ENCODE measurements at places on chromosomes 6 and 20.

DNA sequence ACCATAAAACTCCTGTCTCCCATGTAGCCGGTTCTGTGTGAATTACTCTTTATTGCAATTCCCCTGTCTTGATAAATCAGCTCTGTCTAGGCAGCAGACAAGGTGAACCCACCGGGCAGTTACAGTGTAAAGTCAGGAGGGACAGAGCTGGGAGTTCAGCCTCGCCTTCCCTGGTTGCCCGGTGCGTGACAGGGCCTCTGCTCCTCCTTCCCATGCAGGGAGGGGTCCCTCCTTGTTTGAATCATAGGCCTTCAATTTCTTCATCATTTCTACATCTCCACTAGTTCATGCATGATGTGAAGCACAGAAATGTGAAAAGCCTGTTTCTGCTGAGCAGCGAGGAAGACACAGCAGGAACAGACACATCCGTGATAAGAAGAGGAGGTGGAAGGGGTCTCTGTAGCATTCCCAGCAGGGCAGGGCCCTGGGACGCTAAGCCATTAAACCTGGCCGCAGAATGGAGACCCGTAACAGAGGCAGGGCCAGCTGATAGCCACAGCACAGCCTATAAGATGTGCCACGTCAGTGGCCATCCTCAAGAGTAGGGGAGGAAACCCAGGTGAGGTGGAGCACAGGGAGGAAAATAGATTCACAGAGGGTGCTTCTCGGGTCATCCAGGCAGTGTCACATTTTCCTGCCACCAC, 106.7 kb upstream of the CST7 start:
- DNase-seq, result no peak

DNA sequence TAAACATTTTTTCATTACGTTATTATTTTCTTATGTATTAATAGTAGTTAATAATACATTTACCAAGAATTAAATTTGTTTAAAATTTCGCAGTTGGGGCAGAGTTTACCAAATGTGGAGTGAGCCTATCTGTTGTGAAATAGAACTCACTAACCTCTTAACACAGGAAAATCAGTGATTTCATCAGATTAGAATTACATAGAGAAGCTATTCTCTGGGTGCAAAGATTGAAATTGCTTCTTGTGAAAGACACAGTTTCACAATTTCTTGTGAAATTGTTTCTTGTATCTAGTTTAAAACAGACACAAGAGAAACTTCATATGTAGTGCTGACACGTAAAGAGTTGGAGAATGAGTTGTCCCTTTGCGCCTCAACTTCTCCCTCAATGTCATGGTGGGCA, 69.4 kb upstream of the PRL start:
- DNase-seq, result no peak

DNA sequence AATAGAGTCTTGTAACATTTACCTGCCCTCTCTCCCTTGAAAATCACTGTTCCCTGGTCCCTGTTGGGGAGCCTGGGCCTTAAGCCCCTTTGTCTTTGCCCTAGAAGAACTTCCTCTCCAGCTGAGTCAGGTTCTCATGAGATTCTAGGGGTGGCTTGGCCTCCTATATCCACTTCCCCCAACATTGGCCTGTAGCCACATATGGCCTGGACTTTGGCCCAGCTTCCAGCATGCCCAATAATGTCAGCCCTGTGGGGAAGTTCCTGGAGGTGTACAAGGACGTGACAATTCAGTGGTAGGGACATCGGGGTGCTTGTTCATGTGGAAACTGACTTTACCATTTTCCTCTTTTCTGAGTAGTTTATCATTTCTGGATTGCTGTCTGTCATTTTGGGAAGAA, 17.2 kb upstream of the MAS1L start:
- no peak for DNase-seq

DNA sequence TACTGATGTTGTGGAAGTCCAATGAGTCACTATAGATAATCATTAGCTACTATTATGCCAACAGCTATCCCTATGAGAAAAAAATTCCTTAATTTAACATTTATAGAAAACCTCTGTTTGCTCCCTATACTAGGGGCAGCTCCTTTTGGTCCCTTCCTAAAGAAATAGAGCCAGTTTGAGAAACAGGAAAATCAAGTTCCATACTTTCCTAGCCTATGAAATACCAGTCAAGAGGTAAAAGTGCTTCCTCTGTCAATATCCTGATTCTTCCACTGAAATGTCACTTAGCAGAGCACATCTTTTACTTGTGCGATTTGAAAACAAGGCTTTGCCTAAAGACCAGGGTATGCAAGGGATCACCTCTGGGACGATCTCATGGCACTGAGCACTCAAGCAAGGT, 14.5 kb upstream of the TRIM39 start:
- DNase-seq, result no peak

- DNase-seq, result no peak
Observed at GRCh38 chr6:40755046-40755681, 168.0 kb upstream of the LRFN2 start.

DNA sequence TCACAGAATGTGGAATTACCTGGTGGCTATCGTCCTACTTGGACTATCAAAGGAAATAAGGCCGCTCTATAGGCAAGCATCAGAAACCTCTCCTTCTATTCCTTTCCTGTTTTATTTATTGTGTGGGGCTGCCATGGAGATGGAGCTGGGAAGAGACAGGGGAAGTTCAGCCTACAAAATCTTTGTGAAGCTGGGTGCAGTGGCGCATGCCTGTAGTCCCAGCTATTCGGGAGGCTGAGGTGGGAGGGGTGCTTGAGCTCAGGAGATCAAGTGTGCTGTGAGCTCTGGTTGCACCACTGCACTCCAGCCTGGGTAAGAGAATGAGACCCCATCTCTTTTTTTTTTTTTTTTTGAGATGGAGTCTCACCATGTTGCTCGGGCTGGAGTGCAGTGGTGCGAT, 60.3 kb downstream of the KCNB1 start:
- DNase-seq, result no peak
